ENCODE measurements at places on chromosomes 7 and 10.
A peak's percentile ranks its signal among the peaks of the same experiment; 100 is the strongest.

DNA sequence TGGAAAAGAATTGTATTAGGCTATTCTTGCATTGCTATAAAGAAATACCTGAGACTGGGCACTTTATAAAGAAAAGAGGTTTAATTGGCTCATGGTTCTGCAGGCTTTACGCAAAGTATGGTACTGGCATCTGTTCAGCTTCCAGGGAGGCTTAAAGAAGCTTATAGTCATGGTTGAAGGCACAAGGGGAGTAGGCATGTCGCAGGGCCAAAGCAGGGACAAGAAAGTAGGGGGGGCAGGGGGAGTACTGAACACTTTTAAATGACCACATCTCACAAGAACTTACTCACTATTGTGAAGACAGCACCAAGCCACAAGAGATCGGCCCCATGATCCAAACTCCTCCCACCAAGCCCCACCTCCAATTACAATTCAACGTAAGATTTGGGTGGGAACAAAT lies 152.5 kb upstream of the PHF14 start:
- no peak for DNase-seq

DNA sequence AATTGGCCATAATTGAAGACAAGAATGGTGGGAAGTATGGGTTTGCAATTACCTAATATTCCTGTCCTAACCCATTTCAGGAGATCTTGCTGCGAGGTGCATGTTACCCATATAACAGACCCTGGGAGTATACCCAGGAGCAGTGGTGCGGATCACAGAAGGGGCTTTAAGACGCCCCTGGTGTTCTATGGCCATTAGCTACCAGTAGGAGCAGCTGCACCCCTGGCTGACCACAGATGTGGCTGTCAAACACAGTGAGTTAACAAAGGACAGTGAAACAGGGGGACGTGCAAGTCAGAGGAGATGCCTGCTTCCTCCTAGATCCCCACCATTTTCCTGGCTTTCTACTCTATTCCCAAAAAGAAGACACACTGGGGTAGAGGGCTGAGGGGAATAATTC lies 25.2 kb downstream of the AOC1 start:
- DNase-seq, result no peak

DNA sequence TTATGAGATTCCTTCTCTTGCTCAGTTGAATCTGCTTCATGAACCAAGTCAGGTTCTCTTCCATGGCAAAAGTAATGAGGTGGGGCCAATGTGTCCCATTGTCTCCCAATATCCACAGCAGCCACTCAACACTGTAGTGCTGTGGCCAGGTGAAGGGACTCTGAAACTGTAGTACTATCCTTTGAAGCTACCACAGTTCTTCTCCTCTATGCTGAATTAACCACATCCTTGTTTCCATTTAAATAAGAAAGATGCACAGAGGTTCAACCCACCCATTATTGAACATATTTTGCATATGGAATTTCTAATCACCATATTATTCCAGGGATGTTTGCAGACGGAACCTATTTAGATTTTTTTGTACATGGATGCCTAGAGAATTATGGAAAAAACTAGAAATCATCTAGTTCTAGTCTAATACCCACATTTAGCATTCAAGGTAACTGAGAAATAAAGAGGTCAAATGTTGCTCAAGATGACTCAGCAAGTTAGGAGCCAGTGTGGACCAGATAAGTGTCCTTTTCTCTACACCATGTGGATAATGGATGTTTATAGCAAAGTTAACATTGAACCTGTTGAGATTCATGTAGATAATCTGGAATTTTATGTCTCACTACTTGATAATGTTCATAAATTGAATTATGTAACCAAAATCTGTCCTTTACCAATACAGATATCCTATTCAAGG lies 64.5 kb downstream of the LRRTM3 start:
- no peak for DNase-seq

DNA sequence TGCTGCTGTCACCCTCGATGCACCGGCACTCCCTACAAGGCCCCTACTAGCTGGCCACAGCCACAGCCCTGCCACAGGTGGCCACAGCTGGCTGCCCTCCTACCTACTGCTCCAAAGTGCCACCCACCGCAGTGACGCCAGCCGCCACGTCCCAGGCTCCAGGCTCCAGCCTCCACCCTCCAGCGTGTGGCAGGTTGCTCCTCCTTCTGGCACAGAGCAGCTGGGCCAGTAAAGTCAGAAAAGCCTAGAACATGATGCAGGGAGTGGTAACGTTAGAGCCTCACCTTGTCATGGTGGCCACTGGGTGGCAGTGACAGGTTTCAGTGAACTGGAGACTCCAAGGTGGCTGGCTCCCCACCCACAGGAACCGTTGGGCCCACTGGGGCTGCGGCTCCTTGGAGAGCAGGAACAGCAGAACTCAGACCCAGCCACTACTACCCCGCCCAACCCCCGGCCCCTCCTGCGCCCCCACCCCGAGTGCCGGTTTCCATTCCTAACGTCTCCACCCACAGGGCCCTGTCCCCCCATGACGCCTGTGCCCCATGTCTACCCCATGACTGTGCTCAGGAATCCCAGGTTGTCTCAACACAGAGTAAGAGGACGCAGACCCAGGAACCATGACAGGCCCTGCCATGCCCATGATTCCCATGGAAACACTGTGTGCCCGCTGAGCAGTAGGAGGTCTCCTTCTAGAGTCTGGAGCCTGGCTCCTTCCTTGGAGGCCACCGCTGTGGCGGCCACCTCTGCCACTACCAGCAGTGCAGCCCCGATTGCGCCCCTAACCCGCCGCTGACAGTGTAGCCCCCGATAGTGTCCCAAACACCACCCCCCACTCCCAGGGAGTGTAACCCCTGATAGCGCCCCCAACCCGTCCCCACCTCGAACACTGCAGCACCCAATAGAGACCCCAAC lies 52.3 kb upstream of the ZNF33B start:
- DNase-seq, result no peak

- DNase-seq, result peak; percentile 17
Observed at GRCh38 chr7:157565201-157565626, 228.4 kb downstream of the DNAJB6 start.

DNA sequence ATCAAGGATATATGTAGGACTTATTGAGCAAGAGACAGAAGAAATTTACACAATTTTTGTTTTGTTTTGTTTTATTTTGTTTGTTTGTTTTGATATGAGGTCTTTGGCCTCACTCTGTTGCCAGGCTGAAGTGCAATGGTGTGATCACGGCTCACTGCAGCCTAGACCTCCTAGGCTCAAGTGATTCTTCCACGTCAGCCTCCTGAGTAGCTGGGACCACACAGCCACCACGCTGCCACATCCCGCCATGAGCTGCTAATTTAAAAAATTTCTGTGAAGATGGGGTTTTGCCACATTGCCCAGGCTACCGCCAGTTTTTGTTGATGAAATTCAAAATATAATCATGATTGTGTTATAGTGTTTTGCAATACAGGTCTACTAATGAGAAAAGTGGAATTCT lies 54.9 kb downstream of the ZNF487 start:
- DNase-seq, result no peak

DNA sequence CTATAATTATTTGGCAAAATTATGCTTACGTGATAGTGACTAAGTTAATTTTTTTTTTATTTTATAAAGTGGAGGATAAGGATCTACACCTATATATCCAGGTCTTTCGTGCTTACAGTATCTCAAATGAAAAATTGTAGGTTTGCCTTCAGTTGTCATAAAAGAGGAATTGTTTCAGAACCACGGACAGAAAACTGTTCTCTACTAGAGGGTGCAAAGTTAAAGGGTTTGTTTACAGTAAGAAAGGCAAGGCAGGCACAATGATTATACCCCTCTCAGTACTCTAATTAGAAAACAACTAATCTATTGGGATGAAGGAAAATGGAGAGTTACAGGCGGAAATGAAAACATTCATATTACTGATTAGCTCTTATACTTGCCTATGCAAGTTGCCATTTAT lies 1.5 kb downstream of the PCLO start:
- DNase-seq, result no peak

DNA sequence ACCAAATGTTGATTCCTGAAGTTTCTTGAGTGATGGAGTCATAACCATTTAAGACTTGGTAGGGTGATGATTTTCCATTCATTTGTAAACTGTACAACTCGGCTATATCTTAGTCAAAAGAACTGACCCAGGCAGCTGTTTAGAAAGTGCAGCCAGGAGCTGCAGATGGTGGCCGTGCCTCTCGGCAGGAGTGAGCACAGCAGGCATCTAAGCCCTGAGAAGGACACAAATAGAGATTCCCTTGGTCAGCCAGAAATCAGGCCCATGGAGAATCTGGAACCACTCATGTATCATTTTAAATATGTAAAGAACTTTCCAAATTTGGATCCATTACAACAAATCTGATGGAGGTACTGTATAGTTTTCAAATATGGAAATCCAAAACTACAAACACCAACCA lies 177.0 kb upstream of the AKR1E2 start:
- DNase-seq, result no peak

GRCh38 chr10:132118366-132118765 lies 52.6 kb downstream of the JAKMIP3 start:
- DNase-seq, result no peak

DNA sequence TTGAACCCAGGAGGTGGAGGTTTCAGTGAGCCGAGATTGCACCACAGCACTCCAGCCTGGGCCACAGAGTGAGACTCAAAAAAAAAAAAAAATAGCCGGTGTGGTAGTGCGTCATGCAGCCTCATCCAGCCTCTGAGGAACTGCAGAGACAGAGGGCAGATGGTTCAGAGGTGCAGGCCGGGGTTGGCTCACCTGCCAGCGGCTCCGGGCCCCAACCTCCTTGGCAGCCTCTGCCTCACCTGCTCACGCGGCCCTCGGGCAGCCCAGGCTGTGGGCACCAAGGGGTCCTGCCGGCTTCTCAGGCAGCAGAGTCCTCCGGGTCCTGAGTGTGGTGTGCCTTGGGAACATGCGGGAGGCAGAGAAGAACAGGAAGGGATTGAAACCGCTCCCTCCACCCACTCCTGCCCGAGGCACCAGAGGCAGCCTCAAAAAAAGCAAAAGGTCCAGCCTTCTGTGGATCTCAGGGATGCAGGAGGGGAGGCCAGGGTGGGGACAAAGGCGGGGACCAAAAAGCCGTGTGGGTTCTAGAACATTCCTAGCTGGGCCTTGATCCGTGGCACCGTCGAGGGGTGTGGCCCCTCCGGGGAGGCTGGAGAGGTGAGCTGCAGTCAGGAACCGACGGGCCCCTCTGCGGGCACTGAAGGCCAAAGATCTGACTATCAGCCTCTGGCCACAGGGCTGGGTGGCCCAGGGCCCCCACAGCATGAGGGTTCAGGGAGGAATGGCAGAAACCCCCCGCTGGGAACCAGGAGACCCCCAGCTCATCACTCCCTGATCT lies 55.4 kb upstream of the DNAJB6 start:
- DNase-seq, result no peak

- no peak for DNase-seq
Observed at GRCh38 chr10:3668276-3668965, 116.6 kb downstream of the KLF6 start.

DNA sequence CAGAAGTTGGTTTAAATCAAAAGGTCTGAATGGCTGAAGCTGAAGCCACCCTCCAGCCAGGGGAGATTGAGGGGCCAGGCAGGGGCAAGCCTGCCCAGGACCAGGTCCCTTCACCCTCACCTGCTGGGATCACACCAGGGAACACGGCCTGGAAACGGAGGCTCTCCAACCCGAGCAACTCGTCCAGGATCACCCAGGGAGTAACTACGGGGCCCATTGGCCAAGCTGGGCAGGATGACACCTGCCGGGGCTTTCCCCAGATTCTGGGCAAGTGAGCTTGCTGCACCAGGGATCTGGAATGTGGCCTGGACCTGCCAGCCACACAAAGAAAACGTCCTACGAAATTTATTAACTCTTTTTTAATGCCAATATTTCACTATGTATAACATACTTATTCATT lies 30.4 kb upstream of the PPP2R2D start:
- DNase-seq, result no peak

- no peak for DNase-seq
Observed at GRCh38 chr7:142228537-142229104, 29.2 kb downstream of the PRSS58 start.

DNA sequence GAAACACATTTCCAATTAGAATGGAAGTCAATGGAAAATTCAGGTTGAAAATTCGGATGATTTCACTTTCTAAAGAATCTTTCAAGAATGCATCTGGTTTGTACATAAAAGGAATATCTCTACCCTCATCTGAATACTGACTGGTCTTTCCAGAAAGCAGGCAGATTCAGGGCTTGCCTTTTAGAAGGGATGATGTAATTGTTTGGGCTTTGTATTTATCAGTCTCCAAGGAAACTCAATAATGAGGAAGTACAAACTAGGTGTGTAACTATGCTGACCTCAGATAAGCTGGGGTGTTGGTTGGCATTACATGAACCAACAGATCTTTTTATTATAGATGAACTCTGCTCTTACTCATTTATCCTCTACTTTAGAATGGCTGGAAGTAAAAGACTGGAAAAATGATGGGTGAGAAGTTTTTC lies 24.1 kb downstream of the PDLIM1 start:
- no peak for DNase-seq

DNA sequence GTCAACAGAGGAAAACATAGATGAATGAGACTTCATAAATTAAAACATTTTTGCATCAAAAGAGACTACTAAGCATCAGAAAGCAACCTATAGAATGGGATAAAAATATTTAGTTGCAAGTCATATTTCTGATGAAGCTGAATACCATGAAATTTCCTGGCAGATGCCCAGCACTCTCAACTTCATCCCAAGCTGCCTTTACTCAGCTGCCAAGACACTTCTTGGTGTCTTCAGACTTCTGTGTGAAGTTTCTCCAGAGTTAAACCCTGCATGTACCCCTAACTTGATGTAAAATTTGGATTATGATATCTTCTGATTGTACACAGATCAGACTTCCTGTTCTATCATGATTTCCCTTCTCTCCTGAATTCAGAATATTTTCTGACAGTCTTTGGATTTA lies 73.2 kb downstream of the AKR1C4 start:
- no peak for DNase-seq

GRCh38 chr10:37707829-37708578 lies 149.4 kb downstream of the ZNF248 start:
- no peak for DNase-seq

DNA sequence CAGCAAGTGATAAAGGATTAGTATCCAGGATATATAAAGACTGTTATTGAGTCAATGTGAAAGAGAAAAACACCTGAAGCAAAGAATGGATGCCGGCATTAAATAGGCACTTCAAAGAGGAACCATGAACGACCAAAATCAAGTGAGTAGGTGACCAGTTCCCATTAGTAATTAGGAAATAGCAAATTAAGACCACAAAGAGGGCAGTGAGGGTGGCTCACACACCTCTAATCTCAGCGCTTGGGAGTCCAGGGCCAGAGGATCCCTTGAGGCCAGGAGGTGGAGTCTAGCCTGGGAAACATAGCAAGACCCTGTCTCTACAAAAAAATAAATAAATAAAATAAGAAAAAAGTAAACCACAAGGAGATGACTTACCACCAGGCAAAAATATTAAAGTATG lies 1.5 kb upstream of the ANTXRL start:
- no peak for DNase-seq
